ENCODE measurements at places on chromosomes 16 and 17.
A peak's percentile ranks its signal among the peaks of the same experiment; 100 is the strongest.

- no peak for DNase-seq
These were observed 166.8 kb upstream of the CHMP6 start for GRCh38 chr17:80824549-80825470.

DNA sequence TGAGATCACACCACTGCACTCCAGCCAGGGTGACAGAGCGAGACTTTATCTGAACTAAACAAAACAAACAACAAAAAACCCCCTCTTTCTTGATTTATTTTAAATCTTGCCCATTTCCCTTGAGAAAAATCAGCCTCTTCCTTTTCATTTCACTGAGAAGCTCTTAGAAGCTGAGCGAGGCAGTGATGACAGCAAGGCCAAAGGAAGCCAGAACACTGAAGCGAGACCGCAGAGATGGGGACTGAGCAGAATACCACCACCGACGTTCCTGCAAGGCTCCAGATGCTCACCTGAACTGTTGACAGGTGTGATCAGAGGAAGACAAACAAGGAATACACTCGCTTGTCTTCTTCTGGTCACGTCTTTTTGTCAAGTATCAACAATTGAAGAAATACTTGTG is 30.5 kb upstream of the IRF8 start:
- no peak for DNase-seq

DNA sequence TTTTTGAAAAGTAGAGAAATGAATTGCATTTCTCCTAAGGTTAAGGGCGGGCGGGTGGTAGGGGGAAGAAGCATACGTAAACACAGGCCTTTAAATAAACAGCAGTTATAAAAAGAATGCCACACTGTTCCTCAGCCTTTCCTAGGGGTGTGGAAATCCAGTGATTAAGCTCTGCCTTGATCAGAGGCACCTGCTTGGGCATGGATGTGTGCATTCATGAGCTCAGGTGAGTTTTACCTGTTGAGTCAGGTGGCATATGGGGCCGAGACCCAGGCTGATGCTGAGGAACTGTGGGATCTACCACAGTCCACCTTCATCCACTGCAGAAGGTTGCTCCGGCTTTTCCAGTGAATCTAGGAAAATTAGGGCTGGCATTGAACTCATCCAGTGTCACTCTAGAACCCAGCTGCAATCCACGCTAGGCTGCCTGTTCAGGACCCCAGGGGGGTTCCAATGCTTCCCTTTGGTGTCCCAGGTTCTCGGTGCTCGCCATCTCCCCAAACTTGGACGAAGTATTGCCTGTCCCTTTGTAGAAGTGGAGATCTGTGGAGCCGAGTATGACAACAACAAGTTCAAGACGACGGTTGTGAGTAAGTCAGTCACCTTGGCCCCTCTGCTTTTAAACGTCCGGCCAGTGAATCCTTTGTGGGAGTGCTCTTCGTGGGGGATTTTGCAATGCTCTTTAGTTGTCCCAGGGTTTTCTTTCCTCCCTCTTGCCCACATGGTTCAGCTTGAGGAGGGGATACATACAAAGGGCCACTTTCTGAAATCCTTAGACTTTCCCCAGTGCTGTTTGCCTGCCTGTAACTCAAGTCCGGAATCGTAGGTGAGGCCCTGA is 72.7 kb downstream of the SDR42E1 start:
- DNase-seq = no peak

GRCh38 chr16:46577988-46578579 is 43.1 kb downstream of the SHCBP1 start:
- no peak for DNase-seq

GRCh38 chr17:17782523-17783115 is 54.2 kb downstream of the SREBF1 start:
- peak; percentile 86 for DNase-seq

DNA sequence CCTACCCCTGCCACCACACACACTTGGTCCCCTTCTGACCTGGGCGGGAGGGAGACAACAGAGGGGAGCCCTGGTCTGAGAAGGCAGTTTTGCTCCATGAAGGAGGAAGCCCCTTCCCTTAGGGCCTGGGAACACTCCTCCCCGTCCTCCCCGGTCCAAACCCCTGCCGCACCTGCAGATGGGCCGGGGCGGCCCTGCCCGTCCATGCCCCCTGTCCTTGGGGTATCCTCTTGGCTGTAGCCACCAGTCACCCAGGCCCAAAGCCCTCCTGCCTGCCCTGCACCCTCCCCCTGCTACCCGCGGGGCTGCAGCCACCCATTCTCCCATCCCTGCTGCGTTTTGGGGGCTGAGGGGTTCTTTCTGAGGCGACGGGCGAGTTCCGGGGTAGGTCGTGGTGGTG is 33.9 kb downstream of the GSE1 start:
- no peak for DNase-seq

- peak; percentile 85 for DNase-seq
These were observed 119.2 kb downstream of the SKAP1 start for GRCh38 chr17:48310748-48311213.

DNA sequence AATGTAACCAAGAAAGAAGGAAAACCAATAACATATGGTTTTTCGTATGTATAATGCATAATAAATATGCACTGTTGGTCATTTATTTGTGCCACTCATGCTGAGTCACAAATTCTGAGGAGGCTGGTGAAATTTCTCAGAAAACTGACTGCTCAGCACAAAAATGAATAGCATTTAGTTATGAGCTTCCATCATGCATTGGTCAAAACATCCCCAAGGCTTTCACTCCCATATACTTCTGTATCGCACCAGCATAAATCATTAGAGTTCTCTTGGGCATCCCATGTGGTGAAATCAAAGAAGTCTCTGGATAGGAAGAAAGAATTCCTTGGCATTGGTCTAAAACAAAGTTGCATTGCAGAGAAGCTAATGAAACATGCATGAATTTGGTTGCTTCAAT is 785.6 kb upstream of the CDH8 start:
- DNase-seq = no peak

DNA sequence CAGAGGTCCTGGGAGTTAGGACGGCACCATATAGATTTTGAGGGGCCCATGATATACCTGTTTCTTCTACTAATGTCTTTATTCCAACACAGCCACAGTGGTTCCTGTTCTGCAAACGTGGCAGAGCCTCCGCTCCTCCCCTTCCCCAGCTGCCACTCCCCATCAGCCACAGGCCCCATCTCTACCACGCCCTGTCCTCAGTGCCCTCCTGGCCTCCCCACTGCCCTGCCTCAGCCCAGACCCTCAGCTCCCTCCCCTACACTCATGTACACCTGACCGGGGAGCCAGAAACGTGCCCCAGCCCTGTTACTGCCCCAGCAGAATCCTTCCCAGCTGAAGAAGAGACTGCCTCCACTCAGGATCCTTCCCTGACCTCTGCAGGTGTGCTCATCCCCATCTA is 11.9 kb upstream of the RBFOX3 start:
- DNase-seq = no peak

- DNase-seq = no peak
These were observed 24.1 kb downstream of the BAIAP2 start for GRCh38 chr17:81059026-81059425.

GRCh38 chr17:77345260-77345910 is 204.6 kb downstream of the SEC14L1 start:
- no peak for DNase-seq

DNA sequence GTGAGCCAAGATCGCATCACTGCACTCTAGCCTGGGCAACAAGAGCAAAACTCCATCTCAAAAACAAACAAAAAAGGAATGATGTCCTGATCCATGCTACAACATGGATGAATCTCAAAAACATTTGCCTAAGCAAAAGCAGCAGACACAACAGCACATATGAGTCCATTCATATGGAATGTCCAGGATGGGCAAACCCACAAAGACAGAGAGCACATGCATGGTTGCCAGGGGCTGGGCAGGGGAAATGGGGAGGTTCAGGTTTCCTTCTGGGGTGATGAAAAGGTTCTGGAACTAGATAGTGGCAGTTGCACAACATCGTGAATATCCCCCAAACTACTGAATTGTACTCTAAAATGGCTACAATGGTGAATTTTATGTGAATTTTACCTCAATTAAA is 35.3 kb upstream of the RAI1 start:
- no peak for DNase-seq

DNA sequence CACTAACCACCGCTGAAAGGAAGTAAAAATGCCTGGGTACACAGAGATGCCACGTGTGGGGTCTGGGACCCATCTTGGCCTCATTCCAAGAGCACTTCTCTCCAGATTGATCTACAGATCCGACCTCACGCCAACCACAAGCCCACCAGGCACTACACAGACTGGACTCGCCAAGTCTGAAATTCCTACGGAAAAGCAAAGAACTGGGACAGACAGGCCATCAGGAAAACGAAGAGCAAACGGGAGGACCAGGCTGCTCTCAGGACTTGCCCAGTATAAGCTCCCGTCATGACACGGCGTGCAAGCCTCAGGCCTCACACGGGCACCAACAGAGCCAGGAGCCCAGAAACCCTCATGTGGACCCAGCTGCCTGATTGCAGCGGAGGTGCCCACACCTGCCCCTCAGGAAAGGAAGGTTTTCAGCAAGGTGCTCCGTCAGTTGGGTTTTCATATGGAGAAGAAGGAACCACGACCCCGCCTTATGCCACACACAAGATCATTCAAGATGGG is 20.1 kb upstream of the C16orf95 start:
- no peak for DNase-seq

GRCh38 chr17:39450051-39450450 is 1.0 kb downstream of the MED1 start:
- DNase-seq = no peak

DNA sequence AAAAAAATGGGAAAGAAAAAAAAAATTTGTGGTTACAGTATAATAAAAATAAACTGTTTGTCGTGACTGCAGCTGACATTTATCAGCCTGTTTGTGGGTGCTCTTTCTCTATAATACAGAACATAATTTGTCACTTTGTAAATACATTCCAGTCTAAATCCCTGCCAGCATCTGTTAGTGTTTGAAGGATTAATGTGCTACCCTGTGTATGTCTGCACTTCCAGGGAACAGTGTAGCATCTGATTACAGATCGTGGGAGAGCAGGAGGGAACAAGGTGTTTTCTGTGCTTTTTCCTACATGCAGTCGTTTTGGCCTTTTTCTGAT is 265.1 kb downstream of the WWOX start:
- peak; percentile 25 for DNase-seq

GRCh38 chr17:15886804-15887203 is 58.1 kb upstream of the ADORA2B start:
- DNase-seq = no peak

GRCh38 chr17:79923974-79924638 is 84.9 kb upstream of the CBX4 start:
- DNase-seq = peak; percentile 70

DNA sequence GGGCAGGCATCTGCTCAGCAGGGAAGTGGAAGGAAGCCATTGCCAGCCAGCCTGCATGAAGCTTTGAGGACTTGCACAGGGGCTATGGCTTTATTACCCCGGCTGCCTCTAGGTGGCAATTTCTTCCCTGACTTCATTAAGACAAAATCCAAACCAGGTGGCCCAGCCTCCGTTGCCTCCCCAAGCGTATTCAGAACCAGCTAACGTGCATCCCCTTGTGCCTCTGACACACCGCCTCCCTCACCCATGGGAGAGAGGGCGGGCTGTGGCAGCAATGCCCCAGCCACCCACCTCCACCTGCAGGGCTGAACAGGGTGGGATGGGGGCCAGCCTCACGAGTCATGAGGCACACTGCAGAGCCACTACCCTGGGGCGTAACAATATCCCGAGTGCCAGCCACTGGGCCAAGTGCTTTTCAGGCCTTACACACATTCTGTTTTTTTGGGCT is 6.8 kb downstream of the KIFC3 start:
- DNase-seq = peak; percentile 68

GRCh38 chr16:86595983-86596605 is 17.7 kb downstream of the FOXL1 start:
- no peak for DNase-seq

DNA sequence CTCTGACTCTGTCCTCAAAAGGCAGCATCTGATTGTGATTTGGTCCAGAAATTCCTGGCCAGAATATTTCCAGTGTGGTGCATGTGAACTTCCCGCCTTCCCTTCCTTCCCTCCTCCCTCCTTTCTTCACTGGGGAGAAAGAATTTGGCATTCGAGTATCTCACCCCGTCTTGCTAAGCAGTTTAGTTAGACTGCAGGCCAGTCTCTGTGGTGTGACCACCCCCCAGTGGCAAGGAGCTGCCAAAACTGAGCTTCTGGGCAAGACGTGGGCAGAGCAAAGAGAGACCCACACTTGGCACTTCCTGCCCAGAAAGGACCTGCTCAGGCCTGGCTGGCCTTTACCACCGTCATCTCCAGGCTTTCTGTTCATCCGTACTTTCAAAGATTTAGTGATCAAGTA is 36.4 kb downstream of the SNX20 start:
- peak; percentile 44 for DNase-seq

- no peak for DNase-seq
These were observed 24.1 kb downstream of the DYNLL2 start for GRCh38 chr17:58107306-58107705.

GRCh38 chr17:83183951-83184506 is 104.6 kb downstream of the METRNL start:
- DNase-seq = no peak
